ENCODE measurements at places on chromosomes 4 and X.

GRCh38 chrX:69207216-69207615, 42.0 kb upstream of the PJA1 start:
- no peak for DNase-seq

DNA sequence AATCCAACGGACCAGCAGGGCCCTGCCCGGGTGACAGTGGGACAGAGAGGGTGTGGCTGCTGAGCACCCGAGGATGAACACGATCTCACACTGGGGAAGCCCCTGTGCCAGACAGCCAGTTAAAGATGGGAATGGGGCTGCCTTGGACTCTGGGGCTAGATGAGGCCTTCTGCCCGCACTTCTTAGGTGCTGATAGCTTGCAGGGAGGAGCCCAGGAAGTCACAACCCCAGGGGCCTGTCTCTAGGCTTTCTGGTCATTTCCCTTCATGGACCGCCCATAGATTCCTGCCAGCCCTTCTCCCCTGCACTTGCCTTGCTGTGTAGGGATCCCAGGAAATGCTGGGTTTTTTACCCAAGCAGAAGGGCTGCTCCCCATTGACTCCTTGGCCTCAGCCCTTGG, 6.2 kb downstream of the ZNF275 start:
- no peak for DNase-seq

- DNase-seq, result no peak
Measured at GRCh38 chrX:152074163-152074562, 64.2 kb downstream of the MAGEA10 start.

- no peak for DNase-seq
Measured at GRCh38 chr4:35725131-35725530, 519.2 kb downstream of the ARAP2 start.

- DNase-seq, result no peak
Measured at GRCh38 chr4:119000400-119000799, 111.7 kb downstream of the SYNPO2 start.

DNA sequence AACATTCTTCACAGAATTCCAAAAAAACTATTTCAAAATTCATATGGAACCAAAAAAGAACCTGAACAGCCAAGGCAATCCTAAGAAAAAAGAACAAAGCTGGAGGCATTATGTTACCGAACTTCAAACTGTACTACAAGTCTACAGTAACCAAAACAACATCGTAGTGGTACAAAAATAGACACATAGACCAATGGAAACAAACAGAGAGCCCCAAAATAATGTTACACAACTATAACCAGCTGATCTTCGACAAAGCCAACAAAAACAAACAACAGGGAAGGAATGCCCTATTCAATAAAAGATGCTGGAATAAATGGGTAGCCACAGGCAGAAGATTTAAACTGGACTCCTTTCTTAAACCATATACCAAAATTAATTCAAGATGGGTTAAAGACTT, 1189.6 kb downstream of the PCDH18 start:
- DNase-seq, result no peak

DNA sequence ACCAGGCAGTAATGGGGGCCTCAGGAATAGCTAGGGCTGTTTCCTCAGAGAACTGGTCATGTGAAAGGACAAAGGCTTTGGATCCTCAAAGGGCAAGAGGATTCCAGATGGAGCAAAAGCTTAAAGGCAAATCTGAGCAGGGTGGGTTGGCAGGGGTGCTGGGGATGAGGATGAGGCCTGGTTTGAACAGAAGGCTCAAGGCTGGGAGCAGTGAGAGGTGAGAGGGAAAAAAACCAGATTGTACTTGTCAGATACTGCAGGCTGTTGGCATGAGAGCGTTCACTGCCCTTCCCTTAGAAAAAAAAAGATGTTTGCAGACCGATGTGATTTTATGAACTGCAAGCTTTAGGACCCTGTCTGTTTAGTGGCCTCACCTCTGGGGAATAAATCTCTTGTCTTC, 75.3 kb upstream of the PLAC1 start:
- no peak for DNase-seq

DNA sequence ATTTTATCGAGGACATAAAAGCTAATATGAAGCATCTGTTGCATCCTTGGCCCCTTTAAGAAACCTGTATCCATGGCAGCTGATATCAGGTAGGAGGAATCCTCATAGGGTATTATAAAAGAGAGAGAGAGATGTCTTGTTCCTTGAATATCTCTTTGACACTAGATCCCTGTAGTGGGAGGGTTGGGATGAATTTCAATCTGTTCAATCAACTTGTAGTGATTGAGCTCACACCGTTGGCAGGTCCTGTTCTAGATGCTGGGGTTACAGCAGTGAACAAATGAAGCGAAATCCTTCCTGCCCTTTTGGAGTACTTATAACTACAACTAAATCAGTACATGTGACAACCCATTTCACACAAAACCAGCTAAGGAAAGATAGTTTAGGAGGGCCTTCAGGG, 35.3 kb upstream of the GATB start:
- DNase-seq, result no peak

DNA sequence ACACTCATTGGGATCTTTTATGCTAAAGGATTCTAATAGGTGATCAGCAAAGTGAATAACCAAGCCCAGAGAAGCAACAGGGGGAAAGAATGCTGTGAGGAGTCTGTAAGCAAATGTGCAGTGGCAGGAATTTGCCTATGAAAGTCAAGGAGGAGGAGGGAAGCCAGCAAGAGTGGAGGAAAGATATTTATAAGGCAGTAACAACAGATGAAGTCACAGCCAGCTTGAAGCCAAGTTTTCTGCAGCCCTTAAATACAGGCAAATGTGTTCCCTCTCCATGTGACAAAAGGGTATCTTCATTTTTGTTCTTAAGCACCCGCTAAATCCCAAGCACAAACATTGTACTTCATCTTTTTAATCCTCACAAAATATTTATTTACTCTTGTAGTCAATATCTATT, 275.0 kb upstream of the CLNK start:
- no peak for DNase-seq

DNA sequence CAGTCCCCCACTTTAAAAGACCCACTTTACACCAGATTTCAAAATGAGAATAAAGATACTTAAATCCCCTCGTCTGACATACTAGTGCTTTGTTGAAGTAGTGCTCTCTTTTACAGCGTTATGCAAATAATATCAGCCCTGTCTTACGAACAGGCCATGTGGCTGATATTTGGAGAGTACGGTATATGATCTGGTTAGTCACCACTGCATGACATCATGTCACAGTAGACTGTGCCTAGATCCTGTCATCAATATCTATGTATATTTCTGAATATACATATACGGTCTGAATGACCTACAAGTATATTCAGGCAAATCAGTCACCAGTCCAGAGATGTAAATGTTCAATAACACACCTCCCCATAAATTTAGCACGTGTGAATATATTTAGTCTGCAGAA, 25.4 kb upstream of the XAGE1B start:
- no peak for DNase-seq

- no peak for DNase-seq
Measured at GRCh38 chr4:7192252-7193029, at the start of gene SORCS2. SORCS2 (plus strand) TSS chr4:7192538.

DNA sequence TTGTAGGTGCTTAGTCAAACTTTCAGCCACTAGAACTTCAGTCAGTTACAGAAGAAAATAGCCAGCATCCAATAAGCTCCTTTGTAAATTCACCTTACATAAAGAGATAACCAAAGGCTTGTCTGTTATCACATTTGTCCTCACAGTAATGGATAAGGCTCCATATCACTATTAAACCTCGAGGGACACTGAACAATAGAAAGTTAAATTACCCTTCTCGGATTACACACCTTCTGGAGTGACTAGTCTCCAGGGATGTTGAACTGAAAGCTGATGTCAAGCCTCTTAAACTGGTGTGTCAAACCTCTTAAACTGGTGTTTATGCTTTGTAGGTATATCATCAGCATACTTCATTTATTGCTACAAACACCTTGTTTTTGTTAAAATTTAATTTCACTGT, 639.0 kb downstream of the CENPC start:
- no peak for DNase-seq

- no peak for DNase-seq
Measured at GRCh38 chr4:165600959-165601683, 222.3 kb downstream of the CPE start.

DNA sequence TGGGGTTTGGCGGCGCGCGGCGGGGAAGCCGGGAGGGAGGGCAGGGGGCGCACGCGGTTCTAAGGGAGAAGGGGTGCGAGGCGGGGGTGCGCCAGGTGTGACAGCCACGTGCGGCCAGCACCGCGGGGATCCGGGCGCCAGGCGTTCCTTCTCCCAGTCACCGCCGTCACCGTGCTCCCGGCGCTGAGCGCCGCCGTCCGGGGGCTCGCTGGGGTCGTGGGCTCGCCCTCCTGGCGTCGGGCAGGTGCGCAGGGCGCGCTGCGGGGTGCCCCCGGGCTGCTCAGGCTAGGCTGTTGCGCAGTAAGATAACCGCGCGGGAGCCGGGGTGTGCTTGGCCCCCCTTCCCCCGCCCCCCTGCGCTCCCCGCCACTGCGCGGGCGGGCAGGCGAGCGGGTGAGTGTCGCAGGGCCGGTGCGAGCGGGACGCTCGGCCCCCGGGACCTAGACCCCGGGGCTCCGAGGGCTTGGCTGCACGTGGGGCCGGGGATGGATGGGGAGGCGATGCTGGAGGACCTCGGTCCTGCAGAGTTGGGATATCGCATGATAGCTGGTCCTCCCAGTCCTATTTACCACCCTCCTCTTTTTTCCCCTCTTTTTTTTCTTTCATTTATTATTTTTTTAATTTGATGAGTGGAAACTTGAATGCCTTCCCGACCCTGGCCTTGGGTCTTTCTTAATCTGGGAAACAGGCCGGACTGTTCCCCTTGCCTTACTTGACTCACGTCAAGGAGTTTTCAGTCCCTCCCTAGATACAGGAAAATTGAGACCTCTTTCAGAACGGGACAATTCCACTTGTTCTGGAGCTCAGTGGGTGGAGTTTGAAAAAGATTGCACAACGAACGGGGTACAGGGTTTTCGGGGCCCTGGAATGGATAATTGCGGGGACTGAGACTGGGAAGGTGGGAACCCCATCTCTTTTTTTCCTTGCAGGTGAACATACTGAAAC, 797 bp downstream of the TXLNG start:
- DNase-seq, result no peak

- no peak for DNase-seq
Measured at GRCh38 chr4:186079694-186080093, 10.7 kb downstream of the TLR3 start.

GRCh38 chrX:118723376-118723775, 4.0 kb upstream of the IL13RA1 start:
- DNase-seq, result no peak

GRCh38 chr4:91032725-91033445, 905.7 kb downstream of the CCSER1 start:
- DNase-seq, result no peak

GRCh38 chrX:31092476-31092875, 20.6 kb upstream of the FTHL17 start:
- no peak for DNase-seq

- DNase-seq, result no peak
Measured at GRCh38 chr4:151901631-151902030, 140.8 kb upstream of the GATB start.

DNA sequence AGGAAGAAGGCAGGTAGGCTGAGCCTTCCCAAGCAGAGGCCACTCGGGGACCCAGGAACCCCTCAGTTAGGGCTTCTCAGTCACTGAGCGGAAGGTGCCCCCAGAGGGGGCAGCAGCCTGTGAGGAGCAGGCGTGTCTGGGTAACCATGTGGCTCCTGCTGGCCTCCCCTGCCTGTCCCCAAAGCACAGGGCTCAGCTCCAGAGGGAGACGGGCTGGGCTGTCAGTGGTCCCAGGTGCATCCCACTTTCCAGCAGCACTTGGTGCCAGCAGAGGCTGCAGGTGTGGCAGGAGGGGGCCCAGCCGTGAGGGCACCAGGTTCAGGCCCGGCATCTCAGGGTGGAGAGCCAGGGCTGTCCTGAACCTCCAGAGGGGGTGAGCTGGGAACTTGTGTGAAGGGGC, 22.7 kb downstream of the TACC3 start:
- DNase-seq, result no peak

DNA sequence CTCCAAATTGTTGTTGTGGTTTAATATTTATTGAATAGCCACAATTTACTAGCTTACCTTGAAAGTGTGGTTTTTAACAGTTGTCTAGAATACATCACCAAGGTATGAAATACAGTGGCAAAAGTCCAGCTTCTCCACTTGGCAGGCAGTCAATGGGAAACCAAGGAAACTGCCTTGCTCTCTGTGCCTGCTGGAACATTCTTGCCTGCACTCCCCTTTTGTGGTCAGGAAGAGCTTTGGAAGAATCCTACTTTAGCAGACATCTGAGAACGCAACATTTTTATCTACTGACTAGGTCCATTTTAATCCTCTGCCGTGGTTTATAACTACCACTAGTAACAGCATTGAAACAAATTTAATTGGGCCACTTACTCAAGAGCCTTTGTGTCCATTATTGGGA, 64.5 kb downstream of the TENM3 start:
- no peak for DNase-seq

DNA sequence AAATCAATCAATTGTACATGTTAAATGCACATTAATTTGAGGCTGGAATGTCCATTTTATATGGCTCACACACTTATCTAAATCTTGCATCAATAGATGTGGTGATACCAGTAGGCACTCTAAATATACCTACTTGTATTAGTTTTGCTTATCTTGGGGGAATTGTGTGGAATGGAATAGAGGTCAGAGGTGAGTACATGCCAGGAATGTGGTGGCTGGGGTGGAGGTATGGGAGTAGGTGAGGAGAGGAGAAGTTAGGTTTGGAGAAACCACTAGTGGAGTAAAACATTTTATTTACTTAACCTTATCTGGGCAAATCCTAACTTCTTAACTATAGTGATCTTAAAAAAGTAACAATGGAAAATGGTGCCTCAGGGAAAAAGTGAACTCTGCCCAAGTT, 163.1 kb downstream of the ATG4A start:
- DNase-seq, result no peak

DNA sequence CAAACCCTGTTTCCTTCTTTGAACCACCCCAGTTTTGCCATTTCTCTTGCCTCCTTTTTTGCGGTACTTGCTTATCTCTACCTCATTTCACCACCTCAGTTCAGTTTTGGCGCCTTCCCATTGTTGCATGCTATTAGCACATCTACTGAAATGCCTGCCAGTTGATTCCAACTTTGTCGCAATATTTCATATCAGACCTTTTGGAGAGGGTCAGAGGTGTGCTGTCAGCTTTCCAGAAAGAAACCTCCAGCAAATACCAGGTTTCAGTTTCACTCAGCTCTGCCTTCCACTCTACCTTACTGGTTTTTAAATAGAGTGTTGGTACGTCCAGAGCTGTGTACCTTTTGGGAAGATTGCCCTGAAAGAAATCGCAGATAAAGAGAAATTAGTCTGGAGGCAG, 91.9 kb upstream of the CPEB2 start:
- no peak for DNase-seq

All from foreskin melanocyte (primary cell).